ENCODE measurements at places on chromosomes 2 and 18.

DNA sequence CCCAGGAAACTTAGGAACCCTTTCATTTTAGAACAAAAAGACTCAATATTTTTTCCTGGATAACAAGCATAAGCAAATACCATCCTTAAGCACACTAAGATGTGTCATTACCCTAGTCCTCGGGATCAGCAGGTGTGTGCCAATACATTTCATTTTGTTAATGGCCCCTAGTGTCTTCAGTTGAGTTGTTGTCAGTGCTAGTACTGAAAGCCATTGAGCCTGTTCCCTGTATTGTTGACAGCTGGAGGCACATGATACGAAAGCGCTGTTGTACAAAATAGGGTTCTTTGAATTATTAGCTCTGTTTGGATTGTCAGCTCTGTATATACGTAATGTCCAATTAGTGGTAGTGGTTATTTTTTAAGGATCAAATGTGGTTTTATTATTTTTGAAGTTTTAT lies 29.5 kb downstream of the VAPA start:
- DNase-seq: no peak

DNA sequence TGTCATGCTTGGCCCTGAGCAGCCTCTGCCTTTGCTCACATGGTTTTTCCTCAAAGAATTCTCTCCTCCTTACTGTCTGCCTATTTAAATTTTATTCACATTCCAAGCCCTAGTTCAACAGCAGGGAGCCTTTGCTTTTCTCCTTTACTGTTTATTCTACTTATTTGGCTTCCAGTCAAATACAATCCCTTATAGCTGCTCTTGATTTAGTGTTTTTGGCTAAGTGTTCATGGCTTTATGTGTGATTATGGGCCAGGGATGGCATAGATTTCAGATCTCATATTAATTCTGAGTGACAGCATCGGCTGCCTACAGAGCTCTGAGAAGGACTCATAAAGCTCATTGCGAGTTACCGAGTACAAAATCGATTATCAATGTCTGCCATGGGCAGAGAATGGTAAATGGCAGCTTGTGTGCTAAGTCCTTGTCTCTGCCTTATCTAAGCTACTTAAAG lies 106.7 kb downstream of the METTL8 start:
- no peak for DNase-seq

GRCh38 chr2:223169830-223170605 lies 118.0 kb downstream of the KCNE4 start:
- no peak for DNase-seq

DNA sequence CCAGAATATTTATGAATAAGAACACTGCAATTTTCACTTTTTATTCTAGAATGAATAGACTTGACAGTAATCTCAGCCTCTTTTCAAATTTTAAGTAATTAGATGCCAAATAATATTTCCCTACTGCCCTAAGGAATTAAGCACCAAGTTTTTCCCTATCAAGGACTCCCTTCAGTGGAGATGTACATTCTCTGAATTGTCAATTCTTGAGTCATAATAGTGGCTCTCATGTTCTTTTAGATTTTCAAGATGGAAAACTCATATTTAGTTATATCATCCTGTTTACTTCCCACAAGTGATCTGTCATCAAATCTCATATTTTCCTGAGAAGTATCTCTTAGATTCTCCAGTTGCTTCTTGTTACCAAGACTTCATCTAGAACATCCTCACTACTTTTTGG lies 1248.9 kb upstream of the CHAC2 start:
- no peak for DNase-seq

DNA sequence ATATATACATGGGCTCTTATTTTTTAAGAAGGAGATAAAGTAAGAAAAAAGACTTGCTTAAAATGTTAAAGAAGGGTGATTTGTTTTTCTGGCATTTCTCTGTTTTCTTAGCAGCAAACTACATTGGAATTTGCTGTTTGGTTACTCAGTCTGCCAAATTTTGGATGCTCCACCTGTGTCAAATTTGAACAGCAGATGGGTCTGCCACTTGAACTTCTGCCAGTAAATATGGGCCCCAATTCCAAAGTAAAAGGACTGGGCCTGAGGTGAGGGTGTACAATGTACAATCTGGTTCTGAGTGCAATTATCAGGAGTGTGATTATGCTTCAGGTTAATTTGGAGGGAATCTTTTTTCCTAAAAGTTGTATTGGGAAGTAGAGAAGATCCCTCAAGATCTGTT lies 794.5 kb downstream of the DSC3 start:
- DNase-seq: no peak

- DNase-seq: no peak
These were observed 232.3 kb downstream of the KLHL29 start for GRCh38 chr2:23617167-23617810.

- DNase-seq: no peak
These were observed 219.6 kb downstream of the LTBP1 start for GRCh38 chr2:33166287-33166881.

- DNase-seq: no peak
These were observed 89.9 kb downstream of the TMEM18 start for GRCh38 chr2:587087-587960.

DNA sequence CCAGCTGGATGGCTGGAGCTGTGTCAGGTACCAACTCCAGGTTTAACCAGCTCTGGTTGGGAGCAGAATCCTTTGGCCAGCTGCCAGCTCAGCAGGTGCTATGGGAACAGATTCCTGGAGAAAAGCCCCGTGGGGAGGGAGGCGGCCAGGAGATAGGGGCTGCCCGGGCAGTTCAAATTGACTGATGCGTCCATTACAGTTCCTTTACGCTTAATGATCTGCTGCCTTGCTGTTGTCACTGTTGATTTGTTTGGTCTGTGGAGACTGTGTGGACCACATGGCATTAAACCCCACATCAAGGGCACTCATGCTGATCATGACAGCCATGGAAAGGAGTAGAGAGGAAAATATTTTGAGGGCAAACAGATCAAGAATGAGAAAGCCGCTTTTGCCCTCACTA lies 200.0 kb downstream of the TSN start:
- no peak for DNase-seq

DNA sequence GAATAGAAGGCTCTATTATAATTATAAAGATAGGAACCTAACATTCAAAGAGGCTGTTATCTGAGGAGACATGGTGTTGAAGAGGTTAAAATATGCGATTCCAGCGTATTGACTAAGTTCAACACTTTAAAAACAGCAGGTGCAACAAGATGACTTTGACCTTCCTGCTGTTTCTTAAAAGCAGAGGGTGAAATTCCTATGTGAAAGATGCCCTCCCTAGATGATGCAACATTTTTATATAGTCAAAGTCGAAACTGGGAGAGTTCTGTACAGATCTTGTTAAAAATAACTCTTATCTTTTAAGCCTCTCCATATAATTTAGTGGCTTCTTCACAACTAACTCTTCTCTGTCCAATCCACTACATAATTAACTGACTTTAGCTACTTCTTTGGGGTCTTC lies 4.4 kb upstream of the ACKR3 start:
- no peak for DNase-seq

DNA sequence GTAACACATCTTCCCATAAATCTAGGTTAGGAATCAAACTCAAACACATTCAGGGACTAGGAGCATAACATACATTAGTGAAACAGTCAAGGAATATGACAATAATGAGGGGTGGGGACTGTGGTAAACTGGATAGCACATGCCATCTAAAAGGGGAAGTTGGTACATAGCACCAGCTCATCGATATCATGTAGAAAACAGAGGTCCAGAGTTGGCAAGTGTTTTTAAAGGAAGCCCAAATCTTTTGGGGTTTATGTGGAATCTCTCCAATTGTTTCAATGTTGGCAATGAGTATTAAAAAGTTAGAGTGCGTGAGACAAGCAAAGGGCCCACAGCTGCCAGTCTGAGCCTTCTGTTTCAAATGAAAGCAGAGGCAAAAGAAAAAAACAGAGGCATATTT lies 24.4 kb downstream of the KLF7 start:
- no peak for DNase-seq

DNA sequence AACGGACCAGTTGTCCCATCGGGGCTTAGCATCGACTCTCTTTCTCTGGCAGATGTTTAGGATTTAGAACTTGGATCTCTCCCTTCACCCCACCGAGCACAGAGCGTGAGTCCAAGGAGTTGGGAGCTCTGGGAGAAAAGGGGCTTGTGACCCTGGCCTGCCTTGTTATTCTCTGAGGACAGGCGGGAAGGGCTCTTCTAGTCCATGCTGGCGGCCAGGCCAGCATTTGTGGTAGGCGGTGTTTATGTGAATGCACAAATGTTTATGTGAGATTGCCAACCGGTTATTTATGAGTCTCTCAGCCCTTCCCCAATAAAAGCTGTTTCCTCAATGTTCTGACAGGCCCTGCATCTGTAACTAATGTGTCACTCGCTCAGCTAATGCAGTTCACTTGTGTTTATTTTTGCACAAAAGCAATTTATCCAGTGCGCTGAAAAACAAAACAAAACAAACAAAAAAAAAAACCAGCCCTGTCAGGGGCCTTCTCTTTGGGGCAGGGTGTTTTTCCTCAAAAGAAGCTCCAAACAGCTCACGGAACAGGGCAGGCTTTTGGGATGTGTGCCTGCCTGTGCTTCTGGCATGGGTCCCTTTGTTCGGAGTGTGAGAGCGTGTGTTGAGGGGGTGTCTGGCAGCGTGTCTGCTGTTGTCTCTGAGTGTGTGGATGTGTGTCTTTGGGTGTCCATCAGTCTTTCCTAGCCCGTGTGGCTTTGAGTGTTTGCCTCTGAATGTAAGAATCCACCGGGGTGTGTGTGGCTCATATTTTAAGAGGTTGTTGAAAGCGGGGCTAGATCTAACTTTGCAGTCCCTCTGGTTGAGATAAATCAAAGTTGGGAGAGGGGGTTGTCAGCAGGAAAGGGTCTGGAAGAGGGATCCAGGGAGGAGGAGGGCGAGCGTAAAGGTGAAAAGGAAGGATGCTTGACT lies 52.8 kb upstream of the HAAO start:
- no peak for DNase-seq

DNA sequence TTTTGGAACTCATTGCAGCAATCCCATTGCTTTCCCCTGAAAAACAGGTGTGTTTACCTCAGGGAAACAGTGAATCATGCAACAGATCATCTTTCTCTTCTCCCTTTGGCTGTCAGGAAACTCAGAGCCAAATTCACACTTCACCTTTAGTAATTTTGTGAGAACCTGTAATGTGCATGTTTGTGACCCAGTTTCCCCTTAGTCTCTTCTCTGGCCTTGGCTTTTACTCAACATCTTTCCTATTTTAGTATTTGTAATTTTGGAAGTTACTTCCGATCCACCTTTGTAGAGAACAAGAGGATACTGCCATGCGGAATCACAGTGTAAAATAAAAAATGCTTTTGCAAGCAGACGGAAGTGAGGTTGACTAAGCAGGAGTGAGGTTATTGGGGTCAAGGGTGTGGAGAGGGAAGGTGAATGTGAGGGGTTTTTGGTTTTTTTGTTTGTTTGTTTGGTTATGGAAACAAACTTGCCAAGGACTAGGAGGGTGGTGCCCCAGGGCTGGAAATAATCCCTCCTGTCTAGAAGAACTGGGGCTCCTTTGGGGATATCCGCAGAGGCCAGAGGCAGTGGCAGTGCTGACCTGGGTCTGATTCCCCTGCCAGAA lies 14.0 kb downstream of the ASPRV1 start:
- no peak for DNase-seq

DNA sequence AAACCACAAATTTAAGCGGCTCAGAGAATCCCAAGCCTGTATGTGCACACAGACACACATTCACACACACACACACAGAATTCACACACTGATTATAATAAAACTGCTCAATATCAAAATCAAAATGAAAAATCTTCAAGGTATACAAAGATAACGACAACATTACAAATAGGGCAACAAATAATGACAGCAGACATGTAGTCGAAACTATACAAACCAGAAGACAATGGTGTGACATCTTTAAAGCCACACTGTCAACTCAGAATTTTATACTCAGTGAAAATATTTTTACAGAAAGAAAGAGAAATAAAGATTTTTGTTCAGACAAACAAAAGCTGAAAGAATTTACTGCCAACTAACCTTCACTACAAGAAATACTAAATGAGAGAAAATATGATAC lies 333.4 kb downstream of the INSIG2 start:
- no peak for DNase-seq

DNA sequence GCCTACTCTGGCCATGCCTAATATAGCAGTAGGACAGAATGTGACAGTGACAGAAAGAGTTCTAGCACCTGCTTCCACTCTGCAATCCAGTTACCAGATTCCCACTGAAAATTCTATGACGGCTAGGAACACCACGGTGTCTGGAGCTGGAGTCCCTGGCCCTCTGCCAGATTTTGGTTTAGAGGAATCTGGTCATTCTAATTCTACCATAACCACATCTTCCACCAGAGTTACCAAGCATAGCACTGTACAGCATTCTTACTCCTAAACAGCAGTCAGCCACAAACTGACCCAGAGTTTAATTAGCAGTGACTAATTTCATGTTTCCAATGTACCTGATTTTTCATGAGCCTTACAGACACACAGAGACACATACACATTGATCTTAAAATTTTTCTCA lies 45.2 kb upstream of the TTR start:
- DNase-seq: no peak

GRCh38 chr2:106160786-106161261 lies 33.3 kb downstream of the UXS1 start:
- peak; percentile 44 for DNase-seq

DNA sequence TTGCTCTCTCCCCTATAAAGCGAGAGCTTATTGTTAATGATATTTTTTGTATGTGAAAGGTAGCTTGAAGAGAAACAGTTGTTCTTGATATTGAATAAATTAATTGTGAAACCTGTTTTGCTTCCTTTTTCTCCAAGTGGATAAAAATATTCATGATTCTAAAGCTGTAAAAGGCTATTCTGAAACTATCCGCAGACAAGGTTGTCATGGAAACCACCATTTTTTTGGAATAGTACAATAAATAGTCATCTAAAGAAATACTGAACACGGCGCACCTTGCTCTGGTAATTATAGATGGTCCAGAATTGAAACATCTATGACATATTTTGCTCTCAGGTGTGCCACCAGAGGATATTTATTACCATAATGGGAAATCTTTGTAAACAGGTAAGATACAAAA lies 1103.0 kb upstream of the SLC39A10 start:
- DNase-seq: no peak

GRCh38 chr2:235577404-235578330 lies 83.8 kb downstream of the AGAP1 start:
- DNase-seq: no peak

GRCh38 chr2:115199966-115200365 lies 757.5 kb downstream of the DPP10 start:
- DNase-seq: no peak

GRCh38 chr2:162824304-162824703 lies 14.3 kb downstream of the KCNH7 start:
- no peak for DNase-seq

GRCh38 chr2:25835906-25836305 lies 42.4 kb downstream of the ASXL2 start:
- DNase-seq: no peak

DNA sequence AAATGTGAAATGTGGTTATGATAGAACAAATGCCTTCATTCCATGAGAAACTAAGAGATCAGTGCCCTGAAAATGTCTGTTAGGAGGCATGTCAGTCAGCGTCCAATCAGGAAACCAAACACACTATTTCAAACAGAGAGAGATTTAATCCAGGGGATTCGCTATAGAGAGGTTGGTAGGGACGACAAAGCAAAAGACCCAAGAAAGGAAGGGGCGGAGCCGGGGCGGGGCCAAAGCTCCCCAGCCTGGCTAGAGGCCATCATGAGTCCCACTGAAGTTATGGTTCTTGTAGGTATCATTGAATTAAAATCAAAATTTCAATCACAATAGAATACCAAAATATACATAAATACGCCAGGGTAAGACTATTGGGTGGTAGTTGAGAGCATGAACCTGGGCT lies 32.9 kb upstream of the RNF149 start:
- peak; percentile 24 for DNase-seq

- DNase-seq: no peak
These were observed 385.2 kb upstream of the PIK3C3 start for GRCh38 chr18:41569867-41570266.

- no peak for DNase-seq
These were observed 101.0 kb upstream of the LMAN1 start for GRCh38 chr18:59460072-59460420.

All from activated CD8-positive, alpha-beta memory T cell treated with anti-CD3 and anti-CD28 coated beads, Interleukin-2, amount 50 U/mL, for 4 hours (primary cell).